ENCODE measurements at places on chromosomes 6 and 20.

DNA sequence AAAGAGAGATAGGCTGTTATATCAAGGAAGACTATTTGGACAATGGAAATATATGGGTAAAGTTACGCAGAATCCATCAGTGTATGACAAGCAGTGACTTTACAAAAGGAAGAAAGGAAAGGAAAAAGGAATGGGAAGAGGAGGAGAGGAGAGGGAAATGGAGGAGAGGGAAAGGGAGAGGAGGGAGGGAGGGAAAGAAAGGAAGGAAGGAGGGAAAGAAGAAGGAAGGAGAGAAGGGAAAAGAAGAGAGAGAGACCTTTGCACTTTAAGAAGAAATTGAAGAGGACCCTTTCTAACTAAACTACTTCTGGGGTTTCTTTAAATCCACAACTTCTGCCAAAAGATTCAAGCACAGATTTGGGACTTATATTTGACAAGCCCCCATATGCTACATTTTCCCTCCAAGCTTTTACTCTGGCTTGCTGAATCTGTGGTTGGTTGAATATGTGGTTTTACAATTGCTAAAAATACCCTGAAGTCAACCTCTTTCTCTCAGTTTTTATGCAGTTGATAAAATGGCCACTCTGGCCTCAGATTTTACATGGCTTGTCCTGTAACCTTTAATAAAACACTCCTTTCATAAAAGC is 120.8 kb upstream of the RAB32 start:
- DNase-seq: no peak

- DNase-seq: no peak
These were observed 23.1 kb downstream of the PFDN4 start for GRCh38 chr20:54231036-54231435.

DNA sequence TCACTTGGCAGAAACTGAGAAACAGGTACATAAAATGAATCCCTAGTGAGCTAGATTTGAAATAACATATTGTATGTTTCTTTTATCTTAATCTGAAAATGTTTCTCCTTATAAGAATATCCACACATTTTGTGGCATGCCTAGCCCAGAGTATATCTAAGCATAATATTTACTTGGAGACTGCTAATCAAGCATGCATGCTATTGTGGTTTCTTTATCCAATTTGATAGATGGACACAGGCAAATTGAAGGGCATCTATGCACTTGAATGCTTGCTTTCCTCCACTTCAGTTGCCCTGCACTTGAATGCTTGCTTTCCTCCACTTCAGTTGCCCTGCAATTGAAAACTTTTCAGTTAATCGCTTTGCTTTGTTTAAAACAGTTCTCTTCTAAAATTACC is 729.8 kb downstream of the TBC1D32 start:
- DNase-seq: no peak

DNA sequence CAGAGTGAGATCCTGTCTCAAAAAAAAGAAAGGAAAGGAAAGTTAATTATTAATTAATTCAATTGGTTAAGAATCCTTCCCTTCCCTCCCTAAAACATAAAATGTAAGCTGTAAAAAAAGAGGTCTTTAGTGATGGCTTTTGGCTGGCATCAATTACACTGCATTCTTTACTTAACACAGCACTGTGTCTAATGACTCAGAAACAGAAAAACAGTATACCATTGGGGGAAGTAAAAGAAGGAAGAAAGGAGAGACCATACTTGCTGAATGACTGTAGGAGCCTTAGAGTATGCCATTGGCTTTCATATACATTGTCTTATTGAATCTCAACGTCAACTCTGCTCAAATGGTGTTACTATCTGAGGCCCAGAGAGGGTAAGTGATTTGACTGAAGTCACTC is 18.3 kb upstream of the CITED2 start:
- no peak for DNase-seq

- no peak for DNase-seq
These were observed 26.5 kb upstream of the ZBTB22 start for GRCh38 chr6:33343953-33344611.

- no peak for DNase-seq
These were observed 131.6 kb downstream of the OGFRL1 start for GRCh38 chr6:71420095-71420692.

DNA sequence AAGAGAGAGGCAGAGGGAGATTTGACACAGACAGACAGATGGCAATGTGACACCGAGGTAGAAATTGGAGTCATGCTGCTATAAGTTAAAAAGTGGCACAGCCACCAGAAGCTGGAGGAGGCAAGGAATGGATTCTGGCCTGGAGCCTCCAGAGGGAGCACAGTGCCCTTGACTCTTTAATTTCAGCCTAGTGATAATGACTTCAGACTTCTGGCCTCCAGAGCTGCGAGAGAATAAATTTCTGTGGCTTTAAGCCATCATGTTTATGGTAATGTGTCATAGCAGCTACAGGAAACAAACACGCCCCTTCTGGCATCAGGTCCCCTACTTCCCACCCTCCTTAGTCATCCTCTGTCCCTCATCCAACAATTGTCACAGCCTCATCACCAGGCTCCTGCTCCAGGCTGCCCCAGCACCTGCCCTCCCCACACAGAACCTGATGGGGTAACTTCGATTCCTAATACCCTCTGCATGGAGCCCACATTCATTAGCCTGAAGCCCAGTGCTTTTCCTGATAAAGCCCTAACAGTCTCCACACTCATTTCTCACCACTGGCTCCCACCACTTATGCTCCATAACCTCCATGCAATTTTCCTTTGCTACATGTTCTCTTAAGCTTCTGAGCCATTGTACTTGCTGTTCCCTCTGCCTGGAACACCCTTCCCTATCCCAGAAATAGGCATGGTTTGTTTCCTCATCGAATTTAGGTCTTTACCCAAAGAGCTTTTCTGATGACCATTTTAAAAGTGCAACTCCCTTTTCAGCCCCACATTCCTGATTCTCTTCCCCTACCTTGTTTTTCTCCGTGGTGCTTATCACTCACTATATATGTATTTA is 69.7 kb upstream of the TOX2 start:
- DNase-seq: no peak

DNA sequence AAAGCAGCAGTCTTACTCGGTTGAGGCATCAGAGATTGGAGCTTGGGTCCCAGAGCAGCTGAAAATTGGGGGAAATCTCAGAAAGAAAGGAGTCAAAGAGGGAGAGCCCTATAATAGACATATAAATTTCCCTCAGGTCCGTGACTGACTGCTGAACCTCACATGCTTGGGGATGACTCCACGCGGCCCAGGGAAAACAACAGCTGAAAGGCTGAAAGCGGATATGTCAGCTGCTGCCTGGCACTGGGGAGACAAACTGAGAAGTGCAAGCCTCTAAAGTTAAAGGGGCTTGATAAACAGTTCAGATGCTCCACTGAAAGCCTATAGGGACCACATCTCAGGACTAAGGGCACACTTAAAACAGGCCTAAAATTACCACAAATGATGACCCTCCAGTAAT is 255.9 kb upstream of the RIN2 start:
- no peak for DNase-seq

GRCh38 chr20:8326191-8326590 is 194.1 kb downstream of the PLCB1 start:
- no peak for DNase-seq

All from NCI-H2029 (cell line).